Stimulated activated CD4-positive, alpha-beta T cell treated with anti-CD3 and anti-CD28 coated beads, Interleukin-15, amount 100 ng/mL, for 24 hours (primary cell): ENCODE measurements at places on chromosomes 12 and 14.

GRCh38 chr14:74712499-74713394, at the start of the genes AREL1 and FCF1:
TSS of gene AREL1 (minus strand) at chr14:74713080. CDS start at chr14:74685615, 27,465 bp downstream.
TSS of gene FCF1 (plus strand) at chr14:74713144. CDS start at chr14:74713198, 54 bp downstream.
- peak; percentile 84 for DNase-seq

- no peak for DNase-seq
Observed at GRCh38 chr12:16325426-16325825, 22.0 kb upstream of the MGST1 start.

DNA sequence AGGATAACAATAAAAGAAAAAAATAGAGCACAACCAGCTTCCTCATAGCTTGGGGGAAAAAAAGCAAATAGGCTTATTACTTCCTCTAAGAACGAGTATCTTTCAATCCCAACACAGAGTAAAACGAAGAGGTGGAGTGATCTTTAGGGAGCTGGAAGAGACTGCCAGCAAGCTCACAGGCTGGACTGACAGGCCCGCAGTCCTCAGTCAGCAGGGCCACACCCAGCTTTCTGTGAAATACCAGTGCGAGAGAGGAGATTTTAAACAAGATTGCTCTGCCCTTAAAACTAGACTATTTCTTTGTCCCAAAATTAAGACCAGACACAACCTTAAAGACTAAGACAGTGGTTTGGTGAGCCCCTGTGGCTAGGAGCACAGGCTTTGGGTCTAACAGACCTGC, 32.9 kb downstream of the SETD3 start:
- no peak for DNase-seq

- no peak for DNase-seq
Observed at GRCh38 chr12:55700255-55701018, 7.3 kb downstream of the ITGA7 start.

GRCh38 chr14:24426150-24426911, 3.1 kb downstream of the CBLN3 start:
- DNase-seq = no peak

GRCh38 chr12:108849660-108850059, 7.7 kb downstream of the SSH1 start:
- no peak for DNase-seq

- DNase-seq = no peak
Observed at GRCh38 chr14:51176839-51177238, 63.2 kb upstream of the TMX1 start.

DNA sequence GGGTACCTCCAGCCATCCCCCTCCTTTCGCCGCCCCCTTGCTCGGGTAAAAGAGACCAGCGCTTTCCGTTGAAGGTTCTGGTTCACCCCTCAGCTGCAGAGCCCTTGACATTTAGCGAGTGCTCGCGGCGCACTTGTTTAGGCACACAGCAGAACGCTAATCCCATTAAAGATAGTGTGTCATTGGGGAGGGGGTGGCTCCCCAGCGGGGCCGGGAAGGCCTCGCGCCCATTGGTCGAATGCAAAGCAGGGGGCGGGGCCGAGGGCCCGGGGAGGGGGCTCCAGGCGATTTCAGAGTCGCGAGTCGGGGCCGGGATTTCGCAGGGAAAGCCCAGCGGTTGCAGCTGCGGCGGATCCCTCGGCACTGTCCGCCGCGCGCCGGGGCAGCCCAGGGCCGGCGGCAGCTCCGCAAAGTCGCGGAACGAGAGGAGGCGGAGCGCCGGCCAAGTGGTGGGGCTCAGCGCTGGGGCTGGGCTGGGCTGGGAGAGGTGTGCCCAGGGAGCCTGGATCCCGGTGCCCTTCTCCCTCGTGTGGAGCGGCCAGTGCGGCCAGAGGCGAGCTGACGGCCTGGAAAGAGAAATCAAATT, 122.9 kb downstream of the TSPAN9 start:
- peak; percentile 33 for DNase-seq

GRCh38 chr12:73947326-73948026, 590.2 kb upstream of the ATXN7L3B start:
- no peak for DNase-seq

GRCh38 chr12:116650062-116650461, 87.8 kb downstream of the SPRING1 start:
- no peak for DNase-seq

DNA sequence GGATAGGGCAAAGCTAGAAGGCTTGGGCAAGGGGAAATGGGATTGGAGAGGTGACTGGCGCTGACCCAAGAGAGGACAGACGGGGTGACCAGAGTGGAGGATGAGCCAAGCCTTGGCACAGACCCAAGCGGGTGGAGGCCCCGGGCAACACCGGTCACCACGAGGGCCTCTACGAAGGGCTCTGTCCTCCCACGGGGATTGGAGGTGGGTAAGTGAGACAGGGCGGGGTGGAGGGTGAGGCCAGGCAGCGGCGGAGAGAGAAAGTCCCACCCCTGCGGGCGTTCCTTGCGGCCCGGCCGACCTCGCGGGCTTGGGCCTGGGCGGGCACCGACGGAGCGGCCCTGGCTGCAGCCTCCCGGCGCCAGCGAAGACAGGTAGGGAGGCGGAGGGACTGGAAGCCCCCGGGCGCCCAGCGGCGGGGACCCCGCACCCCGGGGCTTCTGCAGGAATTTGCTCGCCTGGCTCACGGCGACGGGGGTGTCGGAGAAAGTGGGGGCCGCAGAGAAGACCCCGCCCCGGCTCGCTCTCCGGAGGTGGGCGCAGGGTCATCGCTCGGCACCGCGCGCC, at the start of gene PAPLN:
TSS of gene PAPLN (plus strand) at position 288 of the 567 bp plus-strand sequence. CDS start 2,273 bp downstream, outside the sequence.
- peak; percentile 26 for DNase-seq
